ENCODE measurements at places on chromosomes 16 and 17. TPM values are rescaled to one million over a fixed set of nuclear protein-coding genes. Genes with fewer than 3 reads are reported as not detected.

DNA sequence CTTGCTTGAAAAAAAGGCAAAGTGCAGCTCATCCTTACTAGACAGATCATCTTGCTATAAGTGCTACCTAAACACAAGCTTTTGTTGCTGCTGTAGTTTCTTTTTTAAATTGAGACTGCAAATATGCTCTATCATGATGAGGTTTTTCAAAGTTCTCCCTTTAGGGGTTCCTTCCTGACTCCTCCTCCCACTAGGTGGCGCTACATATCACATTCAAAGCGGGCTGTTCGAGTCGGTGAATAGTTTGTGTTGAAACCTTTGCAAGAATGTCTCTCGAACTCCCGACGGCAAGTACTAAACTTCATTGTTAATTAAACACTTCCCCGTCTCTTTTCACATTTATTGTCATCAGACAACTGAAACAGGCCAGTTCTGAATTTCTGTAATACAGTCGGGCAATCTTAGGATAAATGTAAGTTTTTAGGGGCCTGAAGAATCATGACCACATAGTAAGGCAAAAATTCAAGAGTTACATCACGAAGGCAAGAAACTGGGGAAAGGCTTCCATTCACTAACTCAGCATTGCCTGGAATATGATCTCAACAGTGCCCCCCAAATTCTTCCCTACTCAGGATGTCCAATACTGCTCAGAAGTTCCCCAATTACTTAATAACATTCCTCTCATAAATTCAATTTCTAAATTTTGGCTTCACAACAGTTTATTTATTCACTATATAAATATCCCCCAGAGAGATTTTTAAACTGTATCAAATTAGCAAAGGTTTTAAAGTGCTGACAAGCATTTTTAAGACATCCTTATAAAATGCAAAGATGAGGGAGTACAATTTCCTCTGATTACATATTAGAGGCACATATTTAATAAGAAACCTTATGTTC lies 6.7 kb downstream of the HS3ST3A1 start:
- peak; percentile 77 for DNase-seq

GRCh38 chr17:7011942-7012254 lies 526 bp upstream of the RNASEK start:
- DNase-seq: no peak

KRT12 gene
- total RNA-seq: not detected

DNA sequence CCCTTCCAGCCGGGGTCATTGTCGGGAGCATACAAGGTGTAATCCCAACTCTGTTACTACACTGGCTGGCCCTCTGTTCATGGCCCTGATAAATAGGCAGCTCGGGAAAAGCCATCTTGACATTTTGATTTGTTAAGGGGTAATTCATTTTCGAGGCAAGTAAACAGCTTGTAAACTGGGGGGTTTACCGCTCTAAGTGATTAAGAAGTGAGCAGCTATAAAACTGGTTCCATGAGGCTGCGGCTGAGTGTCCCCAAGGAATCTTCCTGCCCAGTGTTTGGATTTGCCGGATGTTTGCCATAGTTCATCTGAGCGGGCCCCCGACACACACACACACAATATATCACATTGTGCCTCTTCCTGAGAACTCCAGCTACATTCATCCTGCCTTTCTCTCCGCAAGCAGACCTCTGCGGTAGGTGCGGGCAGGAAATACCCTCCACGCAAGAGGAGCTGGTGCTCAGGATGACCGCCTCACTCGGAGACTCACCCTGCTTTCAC lies 92.2 kb downstream of the SOCS1 start:
- DNase-seq: no peak

DNA sequence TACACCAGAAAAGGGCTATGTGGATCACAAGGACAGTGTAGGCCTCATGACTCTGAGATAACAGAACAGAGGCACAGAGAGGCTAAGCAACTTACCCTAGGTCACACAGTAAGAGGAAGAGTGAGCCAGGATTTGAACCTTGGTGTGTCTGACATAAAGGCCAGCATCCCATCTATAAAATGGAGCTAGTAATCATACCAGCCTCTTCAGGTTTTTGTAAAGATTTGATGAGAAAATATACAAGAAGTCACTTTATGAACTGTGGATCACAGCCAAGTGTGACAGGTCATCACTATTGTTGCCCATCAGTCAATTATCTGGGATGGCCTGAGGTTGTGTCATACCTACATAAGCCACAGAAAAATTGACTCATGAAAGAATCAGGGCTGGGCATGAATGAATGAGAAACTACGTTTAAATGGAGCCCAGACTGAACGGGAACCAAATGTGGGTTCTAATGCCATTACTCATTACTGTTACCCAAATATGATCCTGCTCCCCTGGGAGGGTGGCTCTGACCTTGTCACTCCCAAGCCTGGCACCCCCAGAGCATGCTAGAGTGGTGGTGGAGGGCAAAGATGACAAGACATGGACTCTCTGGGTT lies 21.0 kb downstream of the FBXO39 start:
- DNase-seq: no peak

CD300H gene
- not detected for total RNA-seq

ARL5C gene
- not detected for total RNA-seq

DNA sequence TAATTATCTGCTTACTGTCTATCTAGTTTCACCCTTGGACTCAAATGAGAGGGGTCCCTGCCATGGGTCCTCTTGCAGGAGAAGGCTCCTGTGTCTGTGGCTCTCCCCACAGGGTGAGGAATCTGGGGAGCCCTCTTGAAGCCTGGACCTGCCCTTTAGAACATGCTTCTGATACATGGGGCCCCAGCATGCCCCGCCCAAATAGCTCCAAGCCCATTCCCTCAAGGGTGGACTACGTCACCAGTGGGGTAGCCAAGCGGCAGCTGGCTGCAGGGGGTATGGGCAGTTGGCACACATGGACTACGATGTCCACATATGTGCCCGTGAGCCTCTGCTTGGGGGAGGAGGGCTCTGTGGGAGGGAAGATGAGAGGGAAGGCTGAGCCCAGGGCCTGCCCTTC lies 39.3 kb downstream of the ARHGAP27 start:
- DNase-seq: no peak

DNA sequence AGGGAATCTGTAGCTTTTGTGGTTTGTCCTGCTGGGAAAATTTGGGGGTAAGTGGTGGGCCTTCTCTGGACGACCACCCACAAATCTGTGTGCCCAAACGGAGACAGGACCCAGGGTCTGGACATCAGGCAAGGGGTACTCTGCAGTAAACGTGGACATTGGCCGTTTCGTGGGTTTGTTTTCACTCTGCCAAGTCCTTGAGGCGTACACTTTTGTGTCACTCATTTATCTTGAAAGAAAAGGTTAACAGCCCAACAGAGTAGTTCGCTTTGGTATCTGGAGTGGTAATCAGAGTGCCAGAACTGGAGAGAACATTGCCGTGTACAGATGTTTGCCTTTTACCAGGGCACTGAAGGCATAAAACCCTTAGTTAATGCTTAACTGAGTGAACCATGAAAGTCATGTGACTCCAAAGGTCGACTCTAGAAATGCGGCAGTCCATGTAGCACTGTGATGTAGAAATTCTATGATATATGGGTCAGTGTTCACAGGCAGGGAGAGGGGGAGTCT lies 15.4 kb downstream of the NAA60 start:
- DNase-seq: no peak

DNA sequence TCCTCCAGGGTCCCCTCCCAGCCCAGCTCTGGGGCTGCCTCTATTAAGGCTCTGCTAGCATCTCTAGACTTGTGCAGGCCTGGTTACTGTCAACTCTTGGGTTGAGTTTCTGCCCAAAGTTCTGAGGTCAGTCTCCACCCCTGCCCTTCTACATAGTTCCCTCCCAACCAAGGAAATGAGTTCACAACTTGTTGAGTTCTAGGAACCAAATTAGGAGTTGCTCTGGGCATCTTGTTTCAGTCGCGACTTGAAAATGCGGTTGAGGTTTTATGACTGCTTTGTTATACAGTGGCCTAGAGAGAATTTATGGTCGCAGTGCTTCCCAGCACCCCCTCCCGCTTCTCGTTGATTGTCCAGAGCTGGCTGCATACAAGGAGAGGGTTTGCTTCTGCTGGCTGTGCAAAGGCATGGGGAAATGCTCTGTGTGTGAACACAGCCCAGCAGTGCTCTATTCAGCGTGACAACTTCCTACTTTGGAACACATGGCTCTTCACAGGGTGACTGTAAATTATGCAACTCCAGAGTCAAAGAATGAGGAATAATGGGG lies 20.2 kb downstream of the GNAO1 start:
- DNase-seq: no peak

TP53TG3 gene
- not detected for total RNA-seq

DNA sequence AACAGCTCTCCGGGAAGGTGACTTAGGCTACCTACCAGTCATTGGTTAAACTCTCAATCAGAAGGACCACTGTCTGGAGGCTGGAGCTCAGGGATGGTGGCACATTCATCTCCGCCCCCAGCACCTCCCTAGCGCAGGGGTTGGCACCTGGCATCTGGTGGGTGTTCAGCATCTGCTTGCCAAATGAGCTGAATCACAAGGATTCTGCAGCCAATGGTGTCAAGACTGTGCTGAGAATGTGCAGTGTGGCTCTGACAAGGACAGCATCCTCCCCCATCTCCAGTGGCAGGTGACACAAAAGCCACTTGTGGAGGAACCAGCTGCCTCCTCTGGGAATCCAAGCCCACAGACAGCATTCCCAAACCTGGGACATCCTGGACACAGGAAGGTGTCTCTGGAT lies 35.2 kb downstream of the PLXDC1 start:
- DNase-seq: no peak

- DNase-seq: no peak
Observed at GRCh38 chr16:46801428-46802049, 29.4 kb downstream of the C16orf87 start.

- no peak for DNase-seq
Observed at GRCh38 chr16:10090816-10091215, 91.4 kb downstream of the GRIN2A start.

- DNase-seq: no peak
Observed at GRCh38 chr16:14248791-14249190, 177.7 kb downstream of the MRTFB start.

- DNase-seq: peak; percentile 96
Observed at GRCh38 chr17:10127819-10128425, 70.5 kb downstream of the GAS7 start.

SMCR8 gene
- total RNA-seq: 17.8 TPM

DNA sequence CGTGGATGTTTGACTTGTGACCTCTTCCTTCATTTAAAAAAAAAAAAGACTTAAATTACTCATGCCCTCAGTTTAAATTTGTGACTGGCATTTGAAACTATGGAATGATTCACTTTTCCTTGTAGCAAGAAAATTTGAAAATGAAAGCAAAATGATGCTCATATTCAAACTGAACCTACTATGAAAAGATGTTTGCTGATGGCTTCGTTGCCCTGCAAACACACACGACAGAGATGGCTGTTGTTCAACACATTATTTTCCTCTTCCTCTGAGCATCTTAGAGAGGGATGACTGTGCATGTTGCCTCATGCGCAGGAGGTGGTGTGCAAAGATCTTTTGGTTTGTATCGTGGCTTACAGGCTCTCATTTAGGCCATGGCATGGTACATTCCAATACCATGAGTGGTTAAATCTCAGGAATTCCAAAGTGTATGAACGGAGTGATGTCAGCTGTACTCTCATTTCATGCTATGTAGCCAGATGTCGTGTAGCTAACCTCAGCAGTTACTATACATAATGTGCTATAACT lies 164.5 kb downstream of the PRKCA start:
- no peak for DNase-seq

RAB26 gene
- total RNA-seq: 2.9 TPM

- DNase-seq: no peak
Observed at GRCh38 chr17:35984140-35984539, 2.4 kb downstream of the CCL14 start.

- peak; percentile 88 for DNase-seq
Observed at GRCh38 chr16:49921791-49922456, 66.0 kb upstream of the ZNF423 start.

DNA sequence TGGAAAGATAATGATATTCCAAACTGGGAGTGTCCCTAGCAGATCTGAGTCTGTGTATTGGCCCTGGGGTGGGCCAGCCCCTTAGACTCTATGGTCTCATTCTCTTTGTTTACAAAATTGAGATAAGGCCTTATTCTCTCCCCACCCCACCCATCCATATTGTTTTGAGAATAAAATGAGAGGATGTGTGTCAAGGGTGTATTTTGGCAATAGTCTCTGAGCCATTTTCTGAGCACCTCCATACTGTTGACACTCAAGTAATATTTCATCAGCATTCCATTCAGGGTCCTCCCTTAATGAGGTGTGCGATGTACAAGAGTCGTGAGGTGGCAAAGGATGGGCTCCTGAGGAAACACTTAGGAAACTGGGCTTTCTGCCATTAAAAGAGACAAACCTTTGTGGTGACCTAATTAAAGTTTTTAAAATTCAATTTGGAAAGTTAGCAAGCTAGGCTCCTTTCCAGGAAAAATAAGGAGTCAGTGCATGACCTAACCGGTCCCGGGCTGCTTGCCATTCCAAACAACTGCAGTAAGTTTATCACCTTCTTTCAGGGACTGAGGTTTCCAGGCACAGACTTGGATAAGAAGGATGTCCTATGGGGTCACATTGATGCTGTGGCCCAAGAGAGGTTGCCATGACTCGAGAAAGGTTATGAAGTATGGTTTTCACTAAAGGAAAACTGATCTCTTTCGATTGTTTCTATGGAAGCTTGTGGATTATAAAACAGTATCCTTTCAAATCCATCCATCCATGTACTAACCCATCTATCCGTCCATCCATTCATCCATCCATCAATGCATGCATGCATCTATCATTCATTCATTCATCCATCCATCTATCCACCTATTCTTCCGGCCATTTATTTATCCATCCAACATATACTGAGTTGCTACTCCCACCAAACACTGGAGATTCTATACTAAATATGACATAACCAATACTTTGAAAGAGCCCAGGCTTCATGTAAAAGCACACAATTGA lies 443.3 kb downstream of the UTP18 start:
- no peak for DNase-seq

DNA sequence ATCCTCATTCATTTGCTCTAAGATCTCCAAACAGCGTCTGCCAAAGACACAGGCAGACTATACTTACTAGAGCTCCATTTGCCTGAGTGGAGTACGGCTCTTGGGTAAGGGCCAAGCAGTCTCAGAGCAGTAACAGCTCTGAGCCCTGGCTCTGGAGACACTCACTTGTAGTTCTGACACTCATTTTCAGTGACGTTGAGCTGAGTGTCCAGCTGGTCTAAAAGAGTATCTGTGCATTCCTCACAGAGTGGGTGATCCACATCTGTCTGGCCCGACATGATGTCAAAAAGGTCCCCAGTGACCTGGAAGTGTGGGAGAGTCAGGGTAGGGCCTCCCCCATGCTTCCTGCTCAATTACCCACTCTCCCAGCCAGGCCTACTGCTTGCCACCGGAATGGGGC lies 5.7 kb downstream of the BECN1 start:
- DNase-seq: no peak

DNA sequence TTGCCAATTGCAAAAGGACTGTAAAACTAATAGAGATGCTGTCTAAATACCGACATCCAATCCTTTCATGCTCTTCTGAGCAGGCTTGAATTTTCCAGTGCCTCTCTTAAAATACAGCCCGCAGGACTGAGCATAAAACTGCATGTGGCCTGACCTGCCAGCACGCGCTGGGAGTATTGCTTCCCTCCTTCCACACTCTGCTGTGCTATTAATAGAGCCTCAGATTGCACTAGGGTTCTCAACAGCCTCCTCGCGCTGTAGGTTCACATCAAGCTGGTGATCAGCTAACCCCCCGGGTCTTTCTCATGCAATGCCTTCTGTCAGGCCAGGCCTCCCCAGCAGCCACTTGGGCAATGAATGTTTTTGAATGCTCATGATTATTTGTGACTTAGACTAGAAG lies 14.2 kb upstream of the MSI2 start:
- no peak for DNase-seq

PRAC2 gene
- not detected for total RNA-seq

KCNAB3 gene
- 0.10 TPM for total RNA-seq
